Activated naive CD8-positive, alpha-beta T cell treated with anti-CD3 and anti-CD28 coated beads for 36 hours (primary cell): ENCODE measurements at places on chromosomes 6 and 20.

DNA sequence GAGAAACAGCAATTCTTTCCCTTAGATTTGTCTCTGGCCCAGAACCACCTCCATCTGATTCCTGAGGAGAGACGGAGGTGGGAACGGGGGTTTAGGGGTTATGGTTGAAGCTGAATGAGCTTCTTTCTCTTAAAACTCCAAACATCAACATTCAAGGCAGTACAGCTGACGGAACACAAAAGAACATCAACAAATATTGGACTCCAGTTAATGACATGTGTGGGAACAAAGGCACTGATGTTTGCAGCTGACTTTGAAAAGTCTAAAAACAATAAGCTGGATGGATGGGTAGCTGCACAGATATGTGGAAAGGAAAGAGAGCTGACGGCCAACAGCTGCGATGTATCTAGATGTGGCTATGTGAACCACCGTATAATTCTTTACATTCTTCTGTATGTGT is 256.5 kb downstream of the SOD2 start:
- DNase-seq: no peak

- DNase-seq: no peak
Observed at GRCh38 chr20:37745553-37745952, 51.7 kb downstream of the CTNNBL1 start.

DNA sequence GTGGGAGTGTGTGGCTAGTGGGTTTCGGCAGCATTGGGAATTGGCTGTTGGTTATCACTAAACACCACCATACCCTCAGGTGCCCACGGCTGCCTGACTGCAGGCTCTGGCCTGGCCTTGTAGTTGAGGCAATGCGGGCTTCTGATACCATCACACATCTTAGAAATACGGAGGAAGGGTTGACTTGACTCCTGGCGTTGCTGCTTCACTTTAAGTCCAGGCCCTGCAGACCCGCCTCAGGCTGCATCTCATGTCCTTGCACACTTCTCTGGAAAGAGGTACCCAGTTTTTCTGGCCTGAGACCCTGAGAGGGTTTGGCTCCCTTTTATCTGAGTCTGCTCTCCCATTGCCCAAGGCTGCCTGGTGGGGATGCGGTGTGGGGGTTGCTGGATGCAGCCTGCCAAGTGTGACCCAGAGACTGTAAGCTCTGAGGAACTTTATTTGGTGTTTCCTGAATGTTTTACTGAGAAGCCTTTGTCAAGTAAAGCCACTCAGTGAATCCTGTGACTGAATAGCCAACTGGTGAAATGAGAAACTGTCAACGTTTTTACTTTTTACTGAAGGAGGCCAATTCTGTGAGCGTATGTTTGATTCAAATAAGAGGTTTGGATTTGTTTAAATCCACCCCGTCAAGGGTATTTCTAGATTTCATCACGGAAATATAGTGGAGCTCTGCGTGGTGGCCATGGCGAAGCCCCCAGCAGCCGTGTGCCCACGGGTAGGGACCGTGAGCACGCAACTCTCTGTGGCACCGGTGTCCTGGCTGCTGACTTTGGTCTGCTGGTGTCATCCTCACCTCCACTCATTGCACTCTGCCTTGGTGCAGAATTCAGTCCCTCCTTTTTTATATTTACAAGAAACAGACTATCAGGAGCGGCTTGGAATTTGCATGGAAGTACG is 160.1 kb downstream of the DTNBP1 start:
- DNase-seq: no peak

GRCh38 chr6:153058291-153058690 is 55.8 kb upstream of the MTRF1L start:
- DNase-seq: no peak

- no peak for DNase-seq
Observed at GRCh38 chr20:31816221-31816620, 2.9 kb upstream of the MYLK2 start.

DNA sequence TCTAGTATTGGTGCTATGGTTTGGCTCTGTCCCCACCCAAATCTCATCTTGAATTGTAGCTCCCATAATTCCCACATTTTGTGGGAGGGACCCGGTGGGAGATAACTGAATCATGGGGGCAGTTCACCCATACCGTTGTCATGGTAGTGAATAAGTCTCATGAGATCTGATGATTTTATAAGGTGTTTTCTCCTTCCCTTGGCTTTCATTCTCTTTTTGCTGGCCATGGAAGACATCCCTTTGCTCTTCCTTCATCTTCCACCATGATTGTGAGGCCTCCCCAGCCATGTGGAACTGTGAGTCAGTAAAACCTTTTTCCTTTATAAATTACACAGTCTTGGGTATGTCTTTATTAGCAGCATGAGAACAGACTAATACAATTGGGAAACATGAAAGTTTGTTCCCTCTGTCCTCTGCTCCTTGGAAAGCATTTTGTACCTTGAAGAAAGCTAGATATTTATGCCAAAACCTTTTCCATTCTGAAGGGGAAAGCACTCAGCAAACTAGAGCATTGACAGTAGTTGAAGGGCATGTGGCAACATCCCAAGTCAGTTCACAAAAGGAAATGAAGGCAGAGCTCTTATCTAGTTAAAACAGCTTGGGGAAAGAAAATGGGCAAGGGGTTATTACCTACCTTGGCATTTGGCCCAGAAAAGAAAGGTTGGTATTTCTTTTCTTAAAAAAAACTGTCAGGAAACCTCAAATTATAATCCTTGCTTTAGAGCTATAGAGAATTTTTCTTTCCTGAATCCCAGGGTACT is 10.7 kb upstream of the TNFAIP3 start:
- no peak for DNase-seq

- no peak for DNase-seq
Observed at GRCh38 chr6:85865420-85866369, 223.0 kb upstream of the SYNCRIP start.

DNA sequence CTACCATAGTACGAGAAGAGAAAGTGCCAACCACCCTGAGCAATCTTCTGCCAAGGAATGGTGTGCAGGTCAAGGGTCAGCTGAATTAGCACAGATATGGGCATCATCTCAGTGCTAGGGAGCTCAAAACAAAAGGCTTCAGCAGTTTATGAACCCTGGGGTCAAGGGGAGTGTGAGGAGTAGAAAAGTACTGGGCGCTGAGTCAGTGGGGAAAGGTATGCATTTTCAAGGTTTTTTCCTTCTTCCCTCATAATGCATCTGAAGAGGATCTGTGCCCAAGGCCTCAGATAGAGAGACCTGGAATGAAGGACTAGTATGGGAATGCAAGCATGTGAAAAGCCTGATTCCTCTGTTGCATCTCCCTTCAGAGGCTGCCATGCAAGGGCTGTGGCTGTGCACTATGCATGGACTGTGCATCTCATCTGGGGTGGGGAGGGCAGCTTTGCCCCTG is 81.7 kb downstream of the PERP start:
- no peak for DNase-seq

DNA sequence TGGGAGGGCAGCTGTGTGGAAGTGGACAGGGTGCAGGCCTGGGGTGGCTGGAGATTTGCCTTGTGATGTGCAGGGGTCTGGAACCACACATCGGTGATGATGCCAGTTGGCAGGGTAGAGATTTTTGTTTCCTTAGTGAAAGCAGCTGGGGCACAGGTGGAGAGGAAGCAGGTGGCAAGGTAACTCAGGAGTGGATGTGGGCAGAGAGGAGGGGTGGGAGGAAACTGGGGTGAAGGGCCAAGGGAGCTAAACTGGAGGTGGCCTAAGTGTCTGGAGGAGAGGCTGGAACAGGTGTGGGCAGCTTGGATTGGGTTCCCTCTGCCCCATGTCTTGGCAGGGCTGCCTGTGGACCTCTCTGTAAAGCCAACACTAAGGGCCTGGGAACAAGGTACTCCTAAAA is 4.7 kb upstream of the SCUBE3 start:
- no peak for DNase-seq

GRCh38 chr20:63392465-63393365 is 31.6 kb upstream of the CHRNA4 start:
- DNase-seq: no peak

GRCh38 chr20:32789896-32790750 is 27.9 kb downstream of the DNMT3B start:
- peak; percentile 64 for DNase-seq

GRCh38 chr6:33128318-33128717 is 52.5 kb downstream of the HLA-DPB1 start:
- DNase-seq: no peak

GRCh38 chr6:4653141-4653540 is 123.1 kb upstream of the CDYL start:
- DNase-seq: no peak

GRCh38 chr20:22723659-22724058 is 139.3 kb upstream of the FOXA2 start:
- no peak for DNase-seq

DNA sequence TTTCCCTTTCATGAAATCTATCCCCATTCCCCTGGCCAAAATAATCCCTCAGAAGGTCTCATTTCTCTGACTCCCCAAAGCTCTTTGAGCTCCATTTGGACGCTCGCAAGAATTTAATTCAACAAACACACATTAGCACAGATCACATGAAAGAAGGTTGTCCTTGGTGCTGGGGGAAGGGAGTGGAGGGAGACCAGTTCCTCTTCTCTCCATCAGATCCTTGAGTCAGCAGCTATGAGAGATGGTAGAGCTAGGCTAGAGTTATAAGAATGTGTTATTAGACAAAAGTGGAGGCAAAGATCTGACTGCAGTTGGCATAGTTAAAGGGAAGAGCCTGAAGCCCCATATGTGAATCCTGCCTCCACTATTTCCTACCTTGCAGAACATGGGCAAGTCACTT is 184.2 kb upstream of the CDYL start:
- no peak for DNase-seq

DNA sequence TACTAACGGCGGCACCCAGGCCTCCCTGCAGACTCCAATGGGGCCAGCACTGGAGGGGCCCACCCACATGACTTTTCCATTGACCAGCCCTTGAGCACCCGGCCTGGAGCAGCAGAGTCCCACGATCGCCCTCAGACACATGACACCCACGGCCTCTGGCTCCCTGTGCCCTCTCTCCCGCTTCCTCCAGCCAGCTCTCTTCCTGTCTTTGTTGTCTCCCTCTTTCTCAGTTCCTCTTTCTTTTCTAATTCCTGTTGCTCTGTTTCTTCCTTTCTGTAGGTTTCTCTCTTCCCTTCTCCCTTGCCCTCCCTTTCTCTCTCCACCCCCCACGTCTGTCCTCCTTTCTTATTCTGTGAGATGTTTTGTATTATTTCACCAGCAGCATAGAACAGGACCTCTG is 26.1 kb upstream of the FANCE start:
- no peak for DNase-seq

GRCh38 chr6:169048865-169049205 is 204.8 kb downstream of the THBS2 start:
- DNase-seq: no peak

DNA sequence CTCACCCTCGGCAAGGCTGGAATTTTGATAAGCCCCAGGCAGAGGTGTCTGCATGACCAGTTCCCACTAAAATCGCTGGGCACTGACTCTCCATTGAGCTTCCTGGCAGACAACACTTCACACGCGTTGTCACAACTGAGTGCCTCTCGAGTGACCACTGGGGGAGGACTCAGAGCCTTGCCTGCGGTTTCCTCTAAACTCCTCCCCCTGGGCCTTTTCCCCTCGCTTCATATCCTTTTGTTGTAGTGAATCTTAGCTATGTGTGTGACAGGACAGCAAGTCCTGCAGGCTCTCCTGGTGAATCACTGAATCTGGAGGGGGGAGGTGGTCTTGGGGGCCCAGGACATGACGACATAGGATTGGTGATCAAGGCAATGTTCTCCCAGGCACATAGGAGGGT is 670.8 kb downstream of the PRKN start:
- no peak for DNase-seq

GRCh38 chr6:158010591-158011477 is 29.2 kb downstream of the SYNJ2 start:
- no peak for DNase-seq

DNA sequence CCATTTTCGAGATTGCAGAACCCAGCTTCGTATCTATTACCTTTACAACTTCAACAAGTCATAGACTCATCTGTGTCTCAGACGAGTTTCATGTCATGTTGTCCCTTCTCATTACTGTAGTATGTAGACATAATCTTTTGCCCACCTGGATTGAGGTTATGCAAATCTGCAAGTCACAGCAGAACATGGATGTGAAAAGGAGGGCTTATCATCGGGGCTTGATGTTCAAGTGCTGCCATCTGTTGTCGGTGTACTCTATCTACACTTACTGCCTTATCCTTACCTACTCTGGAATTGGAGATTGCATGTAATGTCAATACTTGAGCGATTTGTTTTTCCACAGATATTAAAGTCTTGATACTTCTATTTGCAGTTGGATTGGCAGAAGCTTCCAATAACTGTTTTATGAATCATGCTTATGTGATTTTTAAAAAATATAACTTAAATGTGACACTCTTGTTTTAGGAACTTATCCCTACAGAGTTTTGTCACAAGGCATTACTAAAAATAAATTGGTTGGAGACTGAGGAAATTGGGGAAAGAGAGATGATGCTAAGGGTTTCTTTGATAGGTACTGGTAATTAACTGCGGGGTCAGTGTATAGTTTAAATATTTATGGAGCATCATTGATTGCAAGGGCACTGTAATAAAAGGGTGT is 3.0 kb upstream of the GOPC start:
- DNase-seq: peak; percentile 12

- DNase-seq: no peak
Observed at GRCh38 chr6:158028421-158028820, 46.8 kb downstream of the SYNJ2 start.

DNA sequence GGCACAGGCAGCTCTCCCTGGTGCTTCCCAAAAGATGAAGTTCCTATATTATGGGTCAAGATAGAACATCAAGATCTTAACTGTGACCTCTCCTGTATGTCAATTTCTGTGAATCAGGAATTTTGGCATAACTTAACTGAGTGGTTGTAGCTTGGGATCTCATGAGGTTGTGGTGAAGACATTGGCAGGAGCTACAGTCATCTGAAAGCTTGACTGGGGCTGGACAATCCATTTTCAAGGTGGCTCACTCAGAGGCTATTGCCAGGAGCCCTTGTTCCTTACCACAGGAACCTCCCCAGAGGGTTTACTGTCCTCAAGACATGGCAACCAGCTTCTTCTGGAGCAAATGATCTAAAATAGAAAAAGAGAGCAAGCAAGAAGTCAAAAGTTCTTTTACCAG is 252.2 kb downstream of the ADGB start:
- no peak for DNase-seq

- peak; percentile 23 for DNase-seq
Observed at GRCh38 chr6:151704383-151704782, 103.1 kb upstream of the ESR1 start.

- DNase-seq: no peak
Observed at GRCh38 chr20:10784554-10785183, 110.9 kb upstream of the JAG1 start.

GRCh38 chr20:17197041-17197440 is 29.8 kb upstream of the PCSK2 start:
- no peak for DNase-seq
